Stimulated activated naive CD8-positive, alpha-beta T cell treated with anti-CD3 and anti-CD28 coated beads, Interleukin-15, amount 100 ng/mL, for 72 hours (primary cell): ENCODE measurements at places on chromosomes 5 and 9.

DNA sequence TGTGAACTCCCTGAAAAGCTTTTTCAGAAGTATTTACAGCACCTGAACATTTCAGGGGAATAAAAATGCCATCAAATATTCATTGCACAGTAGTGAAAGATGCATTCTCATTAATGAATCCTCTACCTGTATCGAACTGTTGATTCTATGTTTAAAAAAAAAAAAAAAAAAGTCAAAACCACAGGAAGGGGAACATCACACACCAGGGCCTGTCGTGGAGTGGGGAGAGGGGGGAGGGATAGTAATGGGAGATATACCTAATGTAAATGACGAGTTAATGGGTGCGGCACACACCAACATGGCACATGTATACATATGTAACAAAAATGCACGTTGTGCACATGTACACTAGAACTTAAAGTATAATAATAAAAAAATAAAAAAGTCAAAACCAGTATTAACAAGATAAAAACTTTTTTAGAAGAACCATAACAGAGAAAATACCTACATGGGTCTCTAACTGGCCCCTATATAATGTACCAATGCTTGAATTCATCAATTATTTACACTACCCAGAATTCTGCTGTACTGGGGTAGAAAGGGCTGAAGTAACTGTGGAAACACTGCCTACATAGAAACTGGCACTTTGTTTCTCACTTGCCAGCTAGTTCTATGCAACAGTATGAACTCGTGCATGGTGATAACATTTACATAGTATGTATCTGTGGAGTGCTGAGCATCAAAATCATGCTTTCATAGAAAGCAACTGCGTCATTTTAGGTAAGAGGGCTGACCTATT lies 48.9 kb downstream of the GNAQ start:
- no peak for DNase-seq

- DNase-seq: no peak
Observed at GRCh38 chr5:126124706-126125345, 298.4 kb upstream of the GRAMD2B start.

DNA sequence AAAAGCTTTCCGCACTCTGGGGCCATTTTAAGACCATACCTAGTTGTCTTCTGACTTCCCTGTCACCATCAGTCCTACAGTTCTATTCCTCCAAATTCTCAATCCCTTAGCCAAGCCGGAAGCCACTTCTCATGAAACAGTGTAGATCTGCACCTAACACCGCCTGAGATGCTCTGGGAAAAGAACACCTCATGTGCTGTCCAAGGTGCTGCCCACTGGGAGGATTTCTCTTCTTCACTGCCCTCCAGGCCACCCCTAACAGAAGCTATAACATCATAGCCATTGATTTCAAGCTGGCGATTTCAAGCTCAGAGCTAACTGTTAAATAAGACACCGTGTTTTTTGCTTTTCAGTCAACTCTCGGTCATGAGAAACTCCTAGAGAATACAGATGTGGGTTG lies 559.3 kb downstream of the CCDC171 start:
- no peak for DNase-seq

DNA sequence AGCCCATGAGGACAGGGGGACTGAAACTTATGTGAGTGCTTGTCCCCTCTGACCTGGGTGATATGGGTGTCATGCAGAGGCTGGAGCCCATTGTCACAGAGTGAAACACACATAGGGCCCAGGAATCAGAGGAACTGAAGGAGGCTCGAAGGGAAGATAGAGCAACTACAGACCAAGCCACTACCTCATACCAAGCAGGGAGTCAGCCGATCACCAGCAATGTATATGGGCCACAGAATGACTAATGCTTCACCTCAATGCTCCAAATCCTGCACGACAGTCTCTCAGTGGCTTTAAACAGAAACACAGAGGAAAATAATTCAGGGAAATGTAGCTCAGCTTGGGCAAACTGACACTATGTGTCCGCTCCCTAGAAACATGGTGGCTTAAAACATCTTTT lies 8.9 kb upstream of the FBXW11 start:
- DNase-seq: no peak

DNA sequence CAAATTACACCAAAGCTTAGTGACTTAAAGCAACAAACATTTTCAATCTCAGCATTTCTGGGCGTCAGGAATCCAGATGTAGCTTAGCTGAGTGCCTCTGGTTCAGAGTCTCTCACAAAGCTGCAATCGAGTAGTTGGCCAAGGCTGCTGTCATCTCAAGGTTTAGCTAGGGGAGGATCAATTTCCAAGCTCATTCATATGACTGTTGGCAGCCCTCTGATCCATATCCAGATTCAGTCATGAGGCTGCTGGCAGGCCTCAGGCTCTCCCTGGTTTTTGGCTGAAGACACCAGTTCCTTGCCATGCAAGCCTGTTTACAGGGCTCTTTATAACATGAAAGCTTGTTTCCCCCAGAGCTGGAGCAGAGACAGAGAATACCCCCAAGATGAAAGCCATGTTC lies 419.5 kb upstream of the TLE4 start:
- no peak for DNase-seq

DNA sequence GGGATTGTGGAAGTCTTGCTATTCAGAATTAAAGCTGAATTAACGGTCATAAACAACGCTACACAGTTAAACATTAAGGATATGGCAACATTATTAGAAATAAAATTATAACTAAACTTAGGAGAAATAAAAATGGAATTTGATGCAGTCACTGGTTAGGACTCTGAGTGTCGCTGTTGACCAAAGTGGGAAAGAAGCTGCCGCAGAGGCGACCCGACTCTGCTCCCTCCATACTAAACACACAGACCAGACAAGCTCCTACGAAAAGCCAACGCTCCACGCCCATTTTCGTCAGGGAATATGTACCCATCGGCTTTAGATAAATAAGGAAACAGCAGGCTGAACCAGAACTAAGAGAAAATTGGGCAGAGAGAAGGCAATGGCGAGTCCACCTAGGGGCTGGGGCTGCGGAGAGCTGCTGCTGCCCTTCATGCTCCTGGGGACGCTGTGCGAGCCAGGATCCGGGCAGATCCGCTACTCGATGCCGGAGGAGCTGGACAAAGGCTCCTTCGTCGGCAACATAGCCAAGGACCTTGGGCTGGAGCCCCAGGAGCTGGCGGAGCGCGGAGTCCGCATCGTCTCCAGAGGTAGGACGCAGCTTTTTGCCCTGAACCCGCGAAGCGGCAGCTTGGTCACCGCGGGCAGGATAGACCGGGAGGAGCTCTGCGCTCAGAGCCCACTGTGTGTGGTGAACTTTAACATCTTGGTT lies at the start of gene PCDHGA5:
Gene PCDHGA5, plus strand, starts transcription at position 211 of the 709 bp plus-strand sequence. Its CDS starts 169 bp downstream, at position 380.
- no peak for DNase-seq

DNA sequence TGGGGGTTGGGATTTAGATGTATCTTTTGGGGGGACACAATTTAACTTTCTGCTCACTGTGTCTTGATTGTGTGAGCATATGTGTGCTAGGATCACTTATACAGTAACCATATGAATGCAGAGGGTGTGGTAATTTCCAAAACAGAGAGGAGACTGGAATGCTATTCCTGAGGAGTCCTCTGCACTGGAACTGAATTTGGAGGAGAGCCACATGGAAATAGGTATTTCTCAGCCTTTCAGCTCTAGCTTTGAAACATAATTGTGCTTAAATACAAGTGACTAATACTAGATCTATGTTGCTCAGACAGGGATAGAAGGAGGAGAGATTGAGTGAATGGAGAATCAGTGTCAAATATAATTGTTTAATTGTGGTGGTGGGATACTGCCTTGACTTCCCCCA lies 45.5 kb downstream of the FOCAD start:
- DNase-seq: no peak
